Fibroblast of skin of abdomen (primary cell): ENCODE measurements at places on chromosomes 7 and 10.

DNA sequence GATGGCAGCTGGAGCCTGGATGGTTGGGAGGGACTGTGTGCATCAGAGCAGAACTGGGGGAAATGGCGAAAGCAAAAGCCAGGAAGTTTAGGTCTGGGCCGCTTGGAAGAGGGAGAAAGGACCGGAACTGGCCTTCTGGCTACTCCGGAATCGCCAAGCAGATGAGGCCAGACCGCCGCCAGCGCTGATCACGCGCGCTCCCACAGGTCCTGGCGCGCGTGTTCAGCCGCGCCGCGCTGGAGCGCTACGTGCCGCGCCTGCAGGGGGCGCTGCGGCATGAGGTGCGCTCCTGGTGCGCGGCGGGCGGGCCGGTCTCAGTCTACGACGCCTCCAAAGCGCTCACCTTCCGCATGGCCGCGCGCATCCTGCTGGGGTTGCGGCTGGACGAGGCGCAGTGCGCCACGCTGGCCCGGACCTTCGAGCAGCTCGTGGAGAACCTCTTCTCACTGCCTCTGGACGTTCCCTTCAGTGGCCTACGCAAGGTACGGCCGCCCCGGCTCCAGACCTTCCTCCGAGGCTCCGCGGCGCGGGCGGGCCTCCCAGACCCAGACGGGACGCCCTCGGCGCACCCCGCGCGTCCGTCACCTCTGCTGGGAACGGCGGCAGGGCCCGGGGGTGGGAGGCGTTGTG, 2.0 kb downstream of the CYP26C1 start:
- DNase-seq, result no peak

- DNase-seq, result no peak
Observed at GRCh38 chr7:7924303-7924702, 44.3 kb upstream of the GLCCI1 start.

DNA sequence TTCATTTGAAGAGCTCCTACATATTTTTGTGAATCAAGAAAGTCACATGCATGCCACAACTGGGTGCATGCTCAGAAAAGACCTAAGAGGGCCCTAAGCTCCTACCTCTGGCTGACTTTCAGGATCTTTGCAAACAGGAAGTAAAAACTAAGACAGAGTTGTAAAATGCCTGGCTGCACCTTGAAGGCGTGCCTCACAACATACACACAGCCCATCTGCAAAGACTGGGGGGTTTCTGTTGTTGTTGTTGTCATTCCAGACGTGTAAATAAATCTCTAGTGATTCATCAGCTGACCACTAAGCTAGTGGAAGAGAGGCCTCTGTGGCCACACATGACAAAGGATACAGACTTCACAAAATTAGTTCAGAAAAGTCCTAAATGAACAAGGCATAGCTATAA, 31.8 kb downstream of the SMURF1 start:
- no peak for DNase-seq

GRCh38 chr10:57162231-57162630, 801.2 kb upstream of the ZWINT start:
- no peak for DNase-seq

- peak; percentile 81 for DNase-seq
Observed at GRCh38 chr7:71801976-71802375, 610.2 kb downstream of the CALN1 start.

DNA sequence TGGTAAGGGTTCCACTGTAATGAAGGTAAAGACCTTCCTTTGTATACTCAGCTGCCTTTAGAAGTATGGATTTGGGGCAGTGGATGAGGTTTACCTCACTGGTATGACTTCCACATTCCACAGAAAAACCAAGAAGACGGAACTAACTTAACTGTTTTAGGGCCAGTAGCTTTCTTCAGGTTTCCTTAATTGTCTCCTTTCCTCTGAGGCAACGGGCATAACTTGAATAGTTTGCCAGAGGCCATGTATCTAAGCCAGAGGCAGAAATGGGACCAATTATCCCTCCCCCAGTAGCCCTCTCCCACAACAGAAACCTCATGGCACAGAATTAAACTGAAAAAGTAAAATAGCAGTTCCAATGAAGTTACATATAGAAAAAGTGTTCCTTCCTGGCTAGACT, 281.7 kb downstream of the PHTF2 start:
- DNase-seq, result peak; percentile 44

- peak; percentile 94 for DNase-seq
Observed at GRCh38 chr10:126350216-126350992, 37.9 kb downstream of the ADAM12 start.
